Stimulated activated CD8-positive, alpha-beta memory T cell treated with anti-CD3 and anti-CD28 coated beads, Interleukin-7, amount 100 ng/mL, for 1 hour (primary cell): ENCODE measurements at places on chromosomes 7 and 10.

- DNase-seq: no peak
Observed at GRCh38 chr7:25638590-25639244, 410.4 kb upstream of the NPVF start.

GRCh38 chr7:4470246-4470645 lies 211.8 kb upstream of the FOXK1 start:
- DNase-seq: no peak

GRCh38 chr10:113820507-113820906 lies 33.4 kb downstream of the DCLRE1A start:
- no peak for DNase-seq

DNA sequence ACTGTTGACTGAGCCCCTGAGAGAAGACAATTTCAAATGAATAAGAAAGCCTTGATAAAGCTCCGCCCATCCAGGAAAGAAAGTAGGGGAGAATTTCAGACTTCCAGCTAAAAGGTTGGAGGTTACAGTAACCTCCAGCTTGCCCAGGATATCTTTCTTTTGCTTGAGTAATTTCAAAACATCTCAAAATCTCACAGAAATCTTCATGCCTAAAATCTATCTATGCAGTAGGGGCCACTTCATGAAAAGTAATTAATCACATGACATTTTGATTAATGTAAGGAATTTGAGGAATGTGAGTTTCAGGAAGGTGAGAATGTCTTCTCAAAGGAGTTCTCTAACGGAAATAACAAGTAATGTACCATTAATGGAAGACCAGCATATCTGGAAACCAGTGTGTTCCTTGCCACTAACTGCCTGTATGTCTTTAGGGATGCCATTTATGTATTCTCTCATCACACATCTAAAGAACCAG lies 24.2 kb downstream of the TRIL start:
- no peak for DNase-seq

DNA sequence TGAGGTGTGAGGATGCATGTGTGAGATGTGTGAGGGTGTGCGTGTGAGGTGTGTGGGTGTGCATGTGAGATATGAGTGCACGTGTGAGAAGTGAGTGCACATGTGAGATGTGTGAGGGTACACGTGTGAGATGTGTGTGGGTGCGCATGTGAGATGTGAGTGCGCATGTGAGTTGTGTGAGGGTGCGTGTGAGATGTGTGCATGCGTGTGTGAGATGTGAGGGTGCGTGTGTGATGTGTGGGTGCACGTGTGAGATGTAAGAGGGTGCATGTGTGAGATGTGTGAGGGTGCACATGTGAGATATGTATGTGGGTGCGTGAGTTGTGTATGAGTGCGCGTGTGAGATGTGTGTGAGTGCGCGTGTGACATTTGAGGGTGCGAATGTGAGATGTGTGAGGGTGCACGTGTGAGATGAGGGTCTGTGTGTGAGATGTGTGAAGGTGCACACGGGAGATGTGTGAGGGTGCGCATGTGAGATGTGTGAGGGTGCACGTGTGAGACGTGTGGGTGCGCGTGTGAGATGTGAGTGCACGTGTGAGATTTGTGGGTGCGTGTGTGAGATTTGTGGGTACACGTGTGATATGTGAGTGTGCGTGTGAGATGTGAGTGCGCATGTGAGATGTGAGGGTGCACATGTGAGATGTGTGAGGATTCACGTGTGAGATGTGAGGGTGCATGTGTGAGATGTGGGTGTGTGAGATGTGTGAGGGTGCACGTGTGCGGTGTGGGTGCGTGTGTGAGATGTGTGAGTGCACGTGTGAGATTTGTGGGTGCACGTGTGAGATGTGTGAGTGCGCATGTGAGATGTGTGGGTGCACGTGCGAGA lies 30.5 kb downstream of the PPIF start:
- no peak for DNase-seq
